ENCODE measurements at places on chromosomes 11 and 22.

DNA sequence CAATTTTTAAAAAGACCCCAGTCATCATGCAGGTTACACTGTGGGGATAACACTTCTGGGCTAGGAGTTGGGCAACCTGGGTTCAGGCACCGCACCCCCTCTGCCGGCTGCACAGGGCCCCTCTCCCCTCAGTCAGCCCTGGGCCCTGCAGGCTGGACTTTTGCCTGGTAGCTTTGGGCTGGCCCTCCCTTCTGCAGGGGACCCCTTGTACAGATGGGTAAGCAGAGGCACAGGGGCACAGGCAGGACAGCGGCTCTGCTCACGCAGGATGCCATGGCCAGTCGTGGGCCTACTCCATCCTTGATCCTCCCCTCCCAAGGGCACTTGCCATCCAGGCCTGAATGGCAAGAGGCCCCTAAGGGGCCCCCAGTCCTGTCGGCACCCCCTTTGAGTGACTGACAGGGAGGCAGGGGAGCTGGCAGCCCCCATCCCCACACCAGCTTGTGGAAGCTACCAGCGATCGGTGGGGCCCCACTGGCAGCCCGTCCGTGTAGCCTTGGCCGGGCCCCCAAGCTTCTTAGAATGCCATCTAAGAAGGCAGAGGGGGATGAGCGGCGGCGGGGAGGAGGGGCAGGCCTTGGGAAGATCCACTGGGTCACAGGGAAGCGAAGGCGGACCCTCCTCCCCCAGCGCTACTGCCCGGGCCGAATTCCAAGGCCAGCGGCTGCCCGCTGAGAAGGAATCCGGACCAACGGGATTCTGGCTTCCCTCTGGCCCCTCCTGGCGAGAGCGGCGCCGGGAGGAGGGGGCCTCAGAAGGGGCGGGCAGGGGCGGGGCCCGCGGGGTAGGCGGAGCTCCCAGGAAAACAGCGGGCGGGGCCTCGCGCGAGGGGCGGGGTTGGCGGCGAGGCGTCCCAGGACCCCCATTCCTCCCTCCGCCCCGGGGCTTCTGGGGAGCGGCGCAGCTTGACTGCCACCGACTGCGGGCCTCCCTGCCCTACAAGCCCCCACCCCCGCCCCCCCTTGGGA, 6.8 kb upstream of the CHKA start:
- DNase-seq = peak; percentile 88

- DNase-seq = no peak
Observed at GRCh38 chr11:118609380-118610224, 2.2 kb downstream of the PHLDB1 start.

DNA sequence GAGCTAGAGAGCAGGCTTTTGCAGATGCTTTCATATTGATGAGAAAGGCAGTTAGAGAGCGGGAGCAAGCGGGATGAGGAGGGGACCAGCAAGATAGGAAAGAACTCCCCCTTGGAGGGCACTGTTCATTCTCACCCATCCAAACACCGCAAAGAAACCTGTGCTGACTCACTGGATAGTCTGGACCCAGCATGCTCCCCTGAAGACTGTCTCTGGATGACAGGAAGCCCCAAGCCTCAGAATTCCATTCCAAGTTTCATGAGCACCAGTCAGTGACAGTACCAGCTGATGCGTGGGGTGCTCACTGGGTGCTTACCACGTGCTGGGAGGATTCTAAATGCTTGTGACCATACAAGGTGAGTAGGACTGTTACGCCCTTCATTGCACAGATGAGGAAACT, 34.2 kb downstream of the MICAL3 start:
- peak; percentile 39 for DNase-seq

DNA sequence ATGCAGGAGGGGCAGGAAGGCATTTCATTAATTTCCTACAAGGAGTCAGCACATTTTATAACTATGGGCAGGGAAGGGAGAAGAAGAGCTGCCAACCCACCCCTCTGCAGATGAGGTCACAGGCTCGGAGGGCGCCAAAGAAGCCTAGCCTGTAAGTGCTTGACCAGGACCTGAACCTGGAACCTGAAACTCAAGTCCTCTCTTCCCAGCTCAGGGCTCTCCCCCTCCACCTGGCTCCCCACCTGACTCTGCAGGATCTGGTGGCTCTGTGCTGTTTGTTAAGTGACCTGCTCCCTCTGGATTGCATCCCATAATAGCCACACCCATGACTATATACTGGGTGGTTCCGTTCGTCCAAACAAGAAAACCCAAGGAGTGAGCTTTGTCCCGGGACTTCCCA, 27.3 kb downstream of the SCGB1A1 start:
- DNase-seq = no peak

DNA sequence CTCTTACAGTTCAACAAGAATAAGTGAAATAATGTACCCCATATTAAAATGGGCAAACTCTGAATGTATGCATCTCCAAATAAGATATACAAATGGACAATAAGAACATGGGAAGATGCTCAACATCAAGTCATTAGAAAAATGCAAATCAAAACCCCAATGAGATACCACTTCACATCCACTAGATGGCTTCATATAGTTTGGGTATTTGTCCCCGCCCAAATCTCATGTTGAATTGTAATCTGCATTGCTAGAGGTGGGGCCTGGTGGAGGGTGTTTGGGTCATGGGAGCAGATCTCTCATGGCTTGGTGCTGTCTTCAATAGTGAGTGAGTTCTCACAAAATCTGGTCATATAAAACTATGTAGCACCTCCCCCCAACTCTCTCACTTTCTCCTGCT, 5.7 kb downstream of the MPZL2 start:
- DNase-seq = no peak

GRCh38 chr11:46346886-46347636, at the start of gene DGKZ:
DGKZ (plus strand) TSS chr11:46347463; CDS start chr11:46347660, 197 bp downstream.
- DNase-seq = peak; percentile 77

DNA sequence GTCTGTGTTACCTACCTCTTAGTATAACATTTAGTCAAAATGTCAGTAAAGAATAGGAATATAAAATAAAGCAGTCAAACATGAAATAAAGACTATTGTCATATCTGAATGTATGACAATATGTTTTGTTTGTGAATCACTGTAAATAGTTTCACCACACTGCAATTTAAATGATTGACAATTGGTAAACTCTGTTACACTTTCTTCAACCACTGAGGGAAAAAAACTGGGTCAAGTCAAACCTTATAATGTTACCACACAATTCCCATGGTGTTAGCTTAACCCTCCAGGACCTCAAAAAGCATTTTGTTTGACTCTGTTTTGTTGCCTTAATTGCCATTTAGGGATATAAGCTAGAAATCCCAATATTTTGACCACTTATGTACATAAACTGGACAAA, 10.5 kb upstream of the MMP13 start:
- no peak for DNase-seq

- peak; percentile 32 for DNase-seq
Observed at GRCh38 chr11:94862926-94863880, 95.0 kb downstream of the AMOTL1 start.

DNA sequence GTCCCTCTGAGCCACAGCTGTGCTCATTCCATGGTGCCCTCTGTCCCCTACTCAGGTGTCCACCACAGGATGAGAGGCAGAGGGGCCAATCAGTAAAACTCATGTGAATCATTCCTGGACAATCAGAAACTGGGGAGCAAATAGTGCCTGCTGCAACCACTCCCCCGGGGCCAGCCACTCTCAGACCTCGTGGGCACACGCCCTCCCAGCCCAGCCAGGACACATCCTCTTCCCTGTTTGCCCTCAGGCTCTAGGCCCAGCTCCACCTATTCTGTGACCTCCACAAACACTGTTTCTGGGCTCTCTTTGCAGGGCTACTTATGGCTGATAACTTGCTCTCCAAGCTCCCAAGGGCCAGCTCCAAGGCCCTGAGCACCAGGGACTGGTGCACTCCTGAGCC, 14.0 kb upstream of the KCTD14 start:
- no peak for DNase-seq

GRCh38 chr11:122399375-122399774, 256.1 kb upstream of the UBASH3B start:
- no peak for DNase-seq

DNA sequence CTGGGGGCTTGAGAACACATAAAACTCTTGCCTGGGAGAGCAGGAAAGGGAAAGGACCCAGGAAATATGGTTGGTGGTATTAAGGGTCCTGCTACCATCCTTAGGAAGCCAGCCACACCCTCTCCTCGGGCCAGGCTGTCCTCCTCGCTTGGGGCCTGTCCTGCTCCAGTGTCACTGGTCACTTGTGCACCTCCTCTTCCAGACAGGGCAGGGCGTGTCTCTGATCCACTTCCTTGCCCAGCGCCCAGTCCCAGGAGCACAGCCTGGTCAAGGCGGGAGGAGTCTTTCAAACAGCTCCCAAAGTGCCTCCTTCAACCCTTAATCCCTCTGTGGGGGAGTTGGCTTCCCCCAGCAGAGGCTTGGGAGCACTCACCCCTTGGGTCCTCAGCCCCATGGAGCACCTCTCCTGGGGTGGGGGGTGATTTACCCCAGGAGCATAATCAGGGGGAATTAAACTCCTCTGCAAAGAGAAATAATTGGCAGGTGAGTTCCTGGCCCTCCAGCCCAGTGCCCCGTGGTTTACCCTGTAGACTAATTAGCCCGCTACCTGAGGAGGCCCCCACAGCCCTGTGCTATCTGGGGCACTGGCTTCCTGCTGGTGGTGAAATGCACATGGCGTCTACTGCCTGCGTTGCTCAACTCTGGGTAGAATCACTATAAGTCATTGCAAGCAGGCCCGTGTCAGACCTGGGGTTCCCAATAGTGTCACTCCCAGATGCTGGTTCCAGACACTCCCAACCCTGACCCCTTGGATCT, 8.0 kb downstream of the TMPRSS6 start:
- no peak for DNase-seq

DNA sequence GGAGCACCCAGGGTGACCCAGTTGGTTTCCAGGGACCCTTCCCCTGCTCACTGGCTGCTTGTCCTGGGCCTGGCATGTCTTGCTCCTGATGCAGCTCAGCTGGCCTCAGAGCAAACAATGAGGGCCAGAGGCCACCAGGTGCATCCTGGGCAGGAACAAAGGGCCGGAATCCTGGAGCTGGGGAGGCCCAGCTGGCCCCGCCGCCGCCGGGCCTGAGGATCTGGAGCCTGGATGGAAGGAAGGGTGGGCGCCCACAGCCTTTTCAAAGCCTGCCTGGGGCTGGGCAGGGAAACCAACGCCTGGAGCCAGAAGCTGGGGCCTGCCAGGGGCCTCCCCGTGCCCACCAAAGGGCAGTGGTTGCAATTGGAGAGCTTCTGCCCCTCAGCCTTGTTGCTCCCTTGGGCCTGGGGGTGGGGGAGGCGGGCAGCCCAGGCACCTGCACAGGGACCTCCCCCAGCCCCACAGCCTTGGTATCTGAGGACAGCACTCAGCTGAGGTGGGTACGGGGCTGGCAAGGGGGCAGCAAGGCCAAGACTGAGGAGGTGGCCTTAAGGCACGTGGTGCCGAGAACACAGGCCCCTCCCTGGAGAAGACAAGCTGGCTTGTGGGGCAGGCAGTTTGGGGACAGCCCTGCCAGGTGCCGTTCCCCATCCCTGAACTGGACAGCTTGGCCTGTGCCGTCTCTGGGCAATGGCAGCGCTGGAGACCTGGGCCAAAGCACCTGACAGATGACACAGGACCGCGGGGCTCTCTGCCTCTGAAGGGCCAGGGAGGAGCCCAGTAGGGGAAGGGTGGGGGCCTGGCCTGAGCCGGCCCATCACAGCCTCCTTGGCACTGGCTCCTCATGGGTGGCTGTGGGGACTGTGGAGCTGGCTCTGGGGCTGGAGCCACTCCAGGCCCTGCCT, 7.1 kb upstream of the ADORA2A start:
- no peak for DNase-seq

DNA sequence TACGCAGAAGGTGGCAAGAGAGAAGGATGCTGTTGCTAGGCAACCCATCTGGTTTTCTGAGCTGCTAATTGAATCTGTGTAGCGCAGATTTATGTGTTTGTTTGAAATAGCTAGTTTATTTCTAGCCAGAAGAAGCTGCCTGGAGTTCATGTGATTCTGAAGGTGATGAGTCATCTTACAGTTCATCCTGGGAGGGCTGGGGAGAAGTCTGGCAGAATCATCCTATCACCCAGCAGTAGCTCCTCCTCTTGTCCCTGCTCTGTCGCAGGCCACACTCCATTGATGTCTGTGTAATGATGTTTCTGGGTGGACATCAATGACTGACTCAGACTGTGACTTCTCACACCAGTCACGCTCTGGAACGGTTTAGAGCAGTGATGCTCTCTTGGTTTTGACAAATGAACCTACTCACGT, 4.8 kb upstream of the FBXO7 start:
- DNase-seq = peak; percentile 74
